ENCODE measurements at places on chromosomes 13 and 19. TPM values are rescaled to one million over a fixed set of nuclear protein-coding genes. Genes with fewer than 3 reads are reported as not detected.

LENG9 gene
- total RNA-seq: 9.3 TPM

CD320 gene
- 10.7 TPM for total RNA-seq

PLEKHF1 gene
- total RNA-seq: 54.3 TPM

CYP4F12 gene
- not detected for total RNA-seq

RPS19 gene
- 3,929 TPM for total RNA-seq

KIRREL2 gene
- total RNA-seq: not detected

ZFP14 gene
- total RNA-seq: 6.0 TPM

LIM2 gene
- total RNA-seq: not detected

ZNF135 gene
- total RNA-seq: 6.1 TPM

LRRC63 gene
- under 0.01 TPM for total RNA-seq

LRCH1 gene
- 5.8 TPM for total RNA-seq

ERICH6B gene
- total RNA-seq: not detected

All from bronchial smooth muscle cell (primary cell).